NCI-H187 treated with DMSO at 0.1 percent for 48 hours (cell line): ENCODE measurements at places on chromosomes 7 and 10.

GRCh38 chr10:119161680-119162451 is 3.6 kb downstream of the SFXN4 start:
- DNase-seq: no peak

DNA sequence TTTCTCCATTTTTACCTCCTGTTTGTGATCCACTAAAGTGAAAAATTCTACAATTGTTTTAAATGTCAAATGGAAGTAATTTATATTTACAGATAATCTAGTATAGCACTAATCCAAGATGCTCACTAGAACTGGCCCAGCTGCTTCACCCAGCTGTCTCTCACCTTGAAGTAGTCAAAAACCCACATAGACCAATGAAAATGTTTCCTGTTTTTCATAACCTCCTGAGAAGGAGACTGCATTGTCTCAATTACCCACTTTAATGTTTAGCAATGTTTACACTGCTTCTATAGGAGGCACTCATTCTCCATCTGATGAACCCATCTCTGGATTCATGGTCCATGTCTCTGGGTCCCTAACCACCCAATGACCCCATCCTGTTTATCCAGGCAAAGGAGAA is 56.1 kb upstream of the ADO start:
- DNase-seq: no peak

DNA sequence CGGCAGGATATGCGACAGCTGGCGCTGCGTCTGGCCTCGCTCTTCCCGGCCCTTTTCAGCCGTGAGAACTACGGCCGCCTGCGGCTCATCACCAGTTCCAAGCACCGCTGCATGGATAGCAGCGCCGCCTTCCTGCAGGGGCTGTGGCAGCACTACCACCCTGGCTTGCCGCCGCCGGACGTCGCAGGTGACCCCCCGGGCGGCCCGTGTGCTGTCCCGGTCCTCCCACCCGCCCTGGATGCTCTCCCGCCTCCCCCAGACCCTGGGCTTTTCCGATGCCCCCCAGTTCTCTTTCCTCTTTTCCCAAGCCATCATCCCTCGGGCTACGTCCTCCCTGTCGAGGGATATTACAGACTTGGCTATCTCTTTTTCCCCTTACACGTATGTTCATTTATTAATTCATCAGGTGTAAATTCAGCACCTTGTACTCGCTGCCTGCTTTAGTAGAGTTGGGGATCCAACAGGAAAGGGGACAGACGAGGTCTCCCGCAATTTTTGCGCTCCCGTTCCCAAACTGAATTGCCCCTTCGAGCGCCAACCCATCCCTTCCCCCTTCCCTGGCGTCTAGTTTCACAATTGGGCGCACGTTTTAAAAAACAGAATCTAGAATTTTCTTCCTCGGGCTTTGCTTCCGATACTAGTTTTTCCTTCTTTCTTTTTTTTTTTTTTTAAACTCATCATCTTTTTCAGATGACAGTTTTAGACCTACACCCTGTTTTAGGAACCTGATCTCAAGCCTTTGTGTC is 846 bp downstream of the MINPP1 start:
- no peak for DNase-seq

DNA sequence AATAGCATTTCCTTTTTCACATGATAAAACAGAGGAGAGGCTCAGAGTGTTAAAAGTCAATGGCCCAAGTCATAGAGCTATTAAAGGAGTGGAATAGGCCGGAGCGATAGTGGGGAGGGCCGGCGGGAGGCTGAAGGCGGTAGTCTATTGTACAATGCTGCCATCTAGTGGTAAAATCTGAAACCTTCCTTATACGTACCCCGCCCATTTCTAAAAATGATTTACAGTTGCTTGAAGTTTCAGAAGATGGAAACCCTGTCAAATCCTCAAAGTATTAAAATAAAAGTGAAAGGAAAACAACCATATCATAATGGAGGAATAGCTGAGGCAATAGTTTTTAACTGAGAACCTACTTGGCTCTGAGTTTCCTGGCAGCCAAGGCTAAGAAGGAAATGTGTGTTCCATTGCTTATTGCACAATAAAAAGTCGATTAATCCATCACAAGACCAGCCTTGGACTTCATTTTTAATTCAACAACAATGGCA is 209.1 kb downstream of the CCSER2 start:
- peak; percentile 30 for DNase-seq

DNA sequence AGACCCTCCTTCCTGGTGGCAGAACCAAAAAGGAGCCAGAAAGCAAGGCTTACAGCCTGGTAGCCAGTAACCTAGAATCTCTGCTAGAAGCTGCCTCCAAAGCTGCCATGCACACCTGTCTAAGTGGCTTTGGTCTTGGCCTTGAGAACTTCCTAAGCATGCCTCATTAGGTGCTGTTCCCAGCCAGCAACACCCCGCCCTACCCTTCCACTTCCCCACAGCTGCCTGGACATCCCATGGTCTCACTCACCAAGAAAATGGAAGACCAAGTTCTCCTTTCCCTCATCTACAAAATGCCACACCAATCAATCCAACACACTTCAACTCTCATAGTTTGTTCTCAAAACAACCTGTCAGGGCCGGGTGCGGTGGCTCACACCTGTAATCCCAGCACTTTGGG is 4.2 kb downstream of the PSAP start:
- DNase-seq: no peak

GRCh38 chr7:2860627-2861133 is 16.6 kb upstream of the GNA12 start:
- DNase-seq: no peak
